Stimulated activated CD4-positive, alpha-beta T cell treated with anti-CD3 and anti-CD28 coated beads, TNF-alpha, amount 100 ng/mL, for 4 hours (primary cell): ENCODE measurements at places on chromosomes 5 and 9.

DNA sequence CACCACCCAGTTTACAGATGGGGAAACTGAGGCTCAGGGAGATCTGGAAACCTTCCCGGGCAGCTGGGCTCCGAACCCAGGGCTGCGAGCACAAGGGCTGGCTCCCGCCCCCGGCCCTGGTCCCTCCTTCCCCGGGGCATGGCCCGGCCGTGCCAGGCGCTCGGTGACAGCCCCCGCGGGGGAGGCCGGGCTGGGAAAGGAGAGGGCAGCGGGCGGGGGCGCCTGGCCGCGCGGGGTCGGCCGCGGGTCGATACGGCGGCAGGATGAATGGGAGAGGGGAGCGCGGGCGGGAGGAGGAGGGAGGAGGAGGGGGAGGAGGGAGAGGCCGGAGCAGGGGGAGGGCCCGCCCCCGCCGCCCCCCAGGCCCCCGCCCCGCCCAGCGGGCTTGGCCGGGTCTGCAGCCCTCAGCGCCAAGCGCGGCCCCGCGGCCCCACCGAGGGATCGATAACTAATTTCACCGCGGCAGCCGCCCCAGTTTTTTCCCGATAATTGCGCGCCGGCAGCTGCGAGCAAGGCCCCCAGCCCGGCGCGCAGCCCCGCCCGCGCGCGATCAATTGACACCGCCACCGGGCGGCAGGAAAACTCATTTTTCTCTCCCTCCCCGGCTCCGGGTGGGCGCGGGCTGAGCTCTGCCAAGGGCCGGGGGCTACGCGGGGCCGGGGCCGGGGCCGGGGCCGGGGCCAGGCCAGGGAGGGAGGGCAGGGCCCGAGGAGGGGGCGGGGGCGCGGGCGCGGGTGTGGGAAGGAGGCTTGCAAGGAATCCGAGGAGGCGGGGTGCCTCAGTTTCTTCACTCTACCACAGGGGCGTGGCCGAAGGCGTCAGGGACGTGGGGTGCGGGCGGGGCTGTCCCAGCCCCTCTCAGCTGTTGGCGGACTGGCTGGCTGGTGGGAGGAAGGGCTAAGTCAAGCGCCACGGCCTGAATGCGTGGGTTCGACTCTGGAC is 52.1 kb downstream of the C9orf50 start:
- DNase-seq: no peak

DNA sequence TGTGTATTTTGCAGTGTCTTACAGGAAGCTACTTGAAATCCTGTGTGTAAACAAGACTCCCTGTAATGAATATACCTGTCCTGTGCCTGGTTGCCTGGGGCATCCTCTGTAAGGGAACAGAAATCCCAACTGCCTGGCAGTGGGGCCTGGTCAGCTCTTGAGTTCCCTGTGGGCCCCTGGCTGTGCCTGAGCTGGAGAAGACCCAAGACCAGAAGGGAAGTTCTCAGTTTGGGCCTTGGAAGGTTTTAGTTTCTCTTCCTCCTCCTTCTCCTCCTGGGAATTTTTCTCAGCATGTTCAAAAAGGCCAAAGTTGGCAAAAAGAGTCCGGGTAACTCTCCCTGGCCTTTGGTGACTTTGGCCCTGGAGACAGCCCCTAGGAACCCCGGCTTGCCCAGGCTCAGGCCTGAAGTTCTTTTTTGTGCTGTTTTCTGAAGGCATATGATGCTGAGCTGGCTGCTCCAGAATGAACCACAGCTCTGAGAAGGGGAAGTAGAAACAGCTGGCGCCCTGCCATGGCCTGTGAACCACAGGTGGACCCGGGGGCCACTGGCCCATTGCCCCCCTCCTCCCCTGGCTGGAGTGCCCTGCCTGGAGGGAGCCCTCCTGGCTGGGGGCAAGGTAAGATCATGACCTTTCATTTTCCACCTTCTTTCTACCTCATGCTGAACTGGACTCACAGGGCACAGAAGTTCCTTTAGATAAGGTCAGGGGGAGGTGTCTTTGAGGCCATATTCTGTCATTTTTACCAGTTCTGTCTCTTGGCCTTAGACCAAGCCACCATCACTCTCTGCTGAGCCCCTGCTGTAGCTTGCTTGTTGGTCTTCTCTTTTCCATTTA is 5.8 kb downstream of the TMEM268 start:
- no peak for DNase-seq

- no peak for DNase-seq
Observed at GRCh38 chr5:61576556-61576955, 244.5 kb downstream of the ZSWIM6 start.

DNA sequence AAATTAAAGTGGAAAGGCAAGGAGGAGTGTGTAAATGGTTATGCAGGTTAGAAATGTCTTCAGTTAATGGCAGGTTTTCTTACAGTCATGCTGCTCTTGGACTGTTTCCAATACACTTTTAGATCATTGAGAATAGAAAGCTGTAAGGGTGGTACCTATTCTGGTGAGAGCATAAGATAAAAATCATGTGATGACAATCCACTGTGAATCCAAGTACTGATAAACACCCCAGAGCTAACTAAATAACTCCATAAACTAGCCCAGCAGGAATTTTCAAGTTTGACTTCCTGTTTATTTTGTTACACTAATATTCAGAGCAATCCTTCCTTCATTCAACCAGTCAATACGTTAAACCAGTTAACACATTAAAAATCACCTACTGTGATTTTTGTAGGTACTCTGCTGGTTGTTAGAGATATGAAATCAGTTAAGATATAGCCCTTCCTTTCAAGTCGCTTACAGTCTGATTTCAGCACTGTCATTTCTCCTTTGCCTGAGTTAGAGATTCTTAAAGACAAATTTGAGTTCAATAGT is 22.6 kb downstream of the VCAN start:
- DNase-seq: no peak

DNA sequence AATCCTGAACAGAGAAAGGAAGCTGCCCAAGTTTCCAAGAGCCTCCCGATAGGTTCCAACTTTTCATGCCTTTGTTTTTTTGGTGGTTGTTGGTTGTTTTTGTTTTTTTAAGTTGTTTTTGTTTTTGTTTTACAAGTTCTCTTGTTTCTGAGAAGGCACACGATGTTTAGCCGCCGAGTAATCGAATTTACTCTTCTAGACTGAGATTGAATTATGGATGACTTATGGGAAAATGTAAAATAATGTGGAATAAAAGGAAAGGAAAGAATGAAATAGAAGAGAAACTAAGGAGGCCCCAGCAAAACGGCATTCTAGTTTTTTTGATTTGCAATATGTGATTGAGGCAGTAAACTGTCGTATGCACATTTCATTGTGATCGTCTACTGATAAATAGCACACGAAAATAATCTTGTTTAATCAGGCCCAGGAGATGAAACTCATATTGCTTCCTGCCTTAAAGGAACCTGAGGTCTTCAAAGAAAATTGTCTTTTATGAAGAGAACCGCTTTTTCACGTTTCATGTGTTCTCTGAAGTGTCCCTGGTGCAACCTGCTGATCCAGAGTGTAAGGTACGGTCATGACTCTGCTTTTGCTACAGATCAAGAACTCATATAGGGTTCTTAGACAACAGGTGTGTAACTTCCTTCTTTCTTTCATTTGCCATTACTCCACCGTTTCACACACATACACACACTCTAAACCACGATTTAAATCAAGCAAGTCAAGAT is 1.3 kb upstream of the GNAQ start:
- DNase-seq: no peak

- DNase-seq: no peak
Observed at GRCh38 chr5:158874792-158875191, 224.9 kb downstream of the EBF1 start.

DNA sequence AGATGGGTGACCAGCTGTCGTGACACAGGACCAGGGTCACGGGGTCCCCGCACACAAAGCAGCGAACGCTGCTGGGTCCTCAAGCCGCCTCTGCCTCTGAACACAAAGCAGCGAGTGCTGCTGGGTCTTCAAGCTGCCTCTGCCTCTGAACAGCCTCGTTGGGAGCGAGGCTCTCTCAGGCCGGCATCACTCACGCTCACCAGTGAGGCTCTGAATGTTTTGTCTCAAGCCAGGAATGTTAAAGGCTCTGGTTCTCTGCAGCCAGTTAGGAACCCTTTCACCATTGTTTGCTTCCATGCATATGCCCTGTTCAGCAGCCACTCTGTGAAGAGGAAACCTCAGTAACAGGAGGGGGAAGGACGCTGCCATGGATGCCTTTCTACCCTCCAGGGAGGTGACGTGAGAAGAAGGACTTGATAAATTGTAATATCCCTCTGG is 82.7 kb upstream of the TAF11L2 start:
- DNase-seq: no peak

- DNase-seq: no peak
Observed at GRCh38 chr5:178309271-178310013, 76.8 kb upstream of the PHYKPL start.

GRCh38 chr5:81070571-81071255 is 110.5 kb downstream of the RASGRF2 start:
- DNase-seq: no peak

- DNase-seq: no peak
Observed at GRCh38 chr5:86979811-86980411, 287.8 kb upstream of the RASA1 start.

DNA sequence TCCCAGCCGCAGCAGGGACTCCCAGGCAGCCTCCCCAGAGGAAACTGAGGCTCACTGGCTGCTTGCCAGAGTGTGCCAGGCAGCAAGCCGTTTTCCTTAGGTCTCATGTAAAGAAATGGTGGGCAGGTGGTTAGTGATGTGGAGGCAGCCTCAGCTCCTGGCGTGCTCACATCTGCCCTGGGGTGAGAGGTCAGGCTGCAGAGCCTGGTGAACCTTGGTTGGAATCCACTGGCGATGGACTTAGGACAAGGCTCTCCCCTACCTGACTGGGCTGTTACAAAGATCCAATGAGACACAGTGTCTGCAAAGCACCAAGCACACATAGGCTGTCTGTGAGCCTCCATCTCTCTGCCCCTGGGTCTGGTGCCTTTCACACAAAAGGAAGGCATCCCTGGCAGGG is 30.9 kb downstream of the LHX6 start:
- no peak for DNase-seq

- no peak for DNase-seq
Observed at GRCh38 chr9:83280268-83280667, 217.3 kb upstream of the RASEF start.

- DNase-seq: no peak
Observed at GRCh38 chr9:101037430-101037829, 8.9 kb downstream of the PLPPR1 start.

DNA sequence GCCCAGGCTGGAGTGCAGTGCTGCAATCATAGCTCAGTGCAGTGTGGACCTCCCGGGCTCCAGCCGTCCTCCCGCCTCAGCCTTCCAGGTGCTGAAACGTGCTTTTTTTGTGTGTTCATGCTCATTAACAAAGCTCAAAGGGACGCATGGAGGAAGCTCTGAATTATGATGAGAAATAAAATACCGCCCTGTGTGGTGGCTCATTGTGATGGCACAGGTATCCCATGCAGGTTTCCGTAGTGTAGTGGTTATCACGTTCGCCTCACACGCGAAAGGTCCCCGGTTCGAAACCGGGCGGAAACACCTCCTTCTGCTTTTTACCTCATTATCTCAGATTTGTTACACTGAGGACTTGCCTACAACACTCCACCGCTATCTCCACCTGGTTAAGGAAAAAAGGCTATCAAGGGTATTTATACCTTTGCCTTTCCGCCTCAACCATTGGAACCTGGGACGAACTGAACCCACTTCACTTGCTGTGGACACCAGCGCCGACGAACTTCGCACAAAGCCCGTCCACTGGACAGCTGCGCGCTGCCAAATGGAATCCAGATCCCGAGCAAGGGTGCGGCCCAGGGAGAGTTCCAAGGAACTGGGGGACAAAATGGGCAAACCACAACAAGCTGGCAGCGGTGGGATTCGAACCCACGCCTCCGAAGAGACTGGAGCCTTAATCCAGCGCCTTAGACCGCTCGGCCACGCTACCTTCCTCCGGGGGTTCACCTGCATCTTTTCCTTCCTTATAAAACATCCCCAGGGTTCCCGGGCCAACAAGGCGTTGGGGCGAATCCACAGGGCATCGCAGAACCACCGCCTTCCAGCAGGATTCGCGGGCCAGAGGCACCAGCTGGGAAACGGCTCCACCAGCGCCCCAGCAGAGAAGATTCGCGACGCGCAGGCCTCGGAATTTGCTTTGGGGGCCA is 26.3 kb downstream of the OR2V2 start:
- peak; percentile 66 for DNase-seq

GRCh38 chr5:114857941-114858551 is 311.7 kb downstream of the TRIM36 start:
- no peak for DNase-seq

GRCh38 chr5:116881921-116882531 is 307.4 kb upstream of the SEMA6A start:
- DNase-seq: no peak

- no peak for DNase-seq
Observed at GRCh38 chr5:112316731-112317130, 102.3 kb downstream of the EPB41L4A start.

GRCh38 chr9:106588626-106589025 is 274.3 kb upstream of the ZNF462 start:
- no peak for DNase-seq

DNA sequence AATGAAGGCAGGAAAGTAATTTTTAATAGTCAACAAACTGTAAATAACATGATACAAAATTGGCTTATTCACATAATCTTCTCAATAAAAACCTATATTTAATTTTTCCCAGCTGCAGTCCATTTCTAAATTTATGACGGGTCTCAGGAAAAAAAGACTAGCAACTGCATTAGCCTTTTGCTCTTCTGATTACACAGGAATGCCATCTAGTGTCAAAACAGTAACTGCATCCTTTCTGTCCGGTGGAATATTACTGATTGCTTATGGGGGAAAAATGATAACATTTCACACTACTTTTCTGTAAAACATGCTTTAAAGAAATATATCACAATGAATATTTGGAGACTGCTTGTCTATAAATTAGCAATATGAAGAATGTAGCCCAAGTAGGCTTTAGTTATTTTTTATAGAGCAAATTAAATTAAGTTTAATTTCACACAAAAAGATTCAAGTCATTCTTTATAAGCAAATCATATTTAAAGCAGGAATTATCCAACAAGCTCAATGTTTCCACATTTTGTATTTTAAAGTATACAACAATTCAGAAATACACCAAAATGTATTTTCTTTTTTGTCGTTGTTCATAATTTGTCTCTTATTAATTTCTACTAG is 534.7 kb downstream of the CDH10 start:
- no peak for DNase-seq

DNA sequence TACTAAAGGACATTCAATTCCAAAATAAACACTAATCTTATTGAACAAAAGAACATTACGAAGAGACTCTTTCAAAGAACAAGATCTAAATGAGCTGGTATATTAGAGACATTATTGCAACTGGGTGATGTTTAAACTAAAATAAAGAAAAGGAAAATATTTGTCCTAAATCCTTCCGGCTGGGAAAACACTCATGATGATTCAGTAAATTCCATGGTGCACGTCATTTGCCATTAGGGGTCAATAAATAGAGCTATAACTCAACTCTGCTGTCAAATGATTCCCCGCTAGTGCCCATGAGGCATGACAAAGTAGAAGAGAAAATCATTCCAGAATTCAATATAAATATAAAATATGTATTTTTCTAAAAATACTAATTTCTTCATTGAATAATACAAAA is 565.5 kb upstream of the TUSC1 start:
- no peak for DNase-seq

GRCh38 chr9:116484492-116485061 is 202.5 kb upstream of the TRIM32 start:
- DNase-seq: no peak
